ENCODE measurements at places on chromosomes 11 and 22.
A peak's percentile ranks its signal among the peaks of the same experiment; 100 is the strongest.

GRCh38 chr11:47791774-47792430 is 24.8 kb upstream of the FNBP4 start:
- no peak for DNase-seq

- no peak for DNase-seq
Observed at GRCh38 chr11:64444838-64445441, 86.0 kb downstream of the RPS6KA4 start.

DNA sequence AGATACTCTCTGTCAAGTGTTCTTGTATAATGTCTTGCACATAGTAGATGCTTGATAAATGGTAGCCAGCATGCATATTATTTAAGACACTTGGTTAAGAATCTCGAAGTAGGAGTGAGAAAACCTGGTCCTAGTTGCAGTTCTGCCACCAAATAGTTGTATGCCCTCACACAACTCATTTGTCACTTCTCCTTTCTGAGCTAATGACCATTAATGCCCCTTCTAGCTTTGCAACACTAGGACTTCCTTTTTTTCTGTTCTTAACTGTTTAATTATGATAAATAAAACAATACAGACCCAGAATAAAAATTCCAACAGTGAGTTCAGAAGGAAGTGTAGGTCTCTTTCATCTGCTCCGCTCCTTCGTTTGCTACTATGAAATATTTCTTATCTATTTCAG is 453.6 kb downstream of the TMEM135 start:
- DNase-seq, result no peak

DNA sequence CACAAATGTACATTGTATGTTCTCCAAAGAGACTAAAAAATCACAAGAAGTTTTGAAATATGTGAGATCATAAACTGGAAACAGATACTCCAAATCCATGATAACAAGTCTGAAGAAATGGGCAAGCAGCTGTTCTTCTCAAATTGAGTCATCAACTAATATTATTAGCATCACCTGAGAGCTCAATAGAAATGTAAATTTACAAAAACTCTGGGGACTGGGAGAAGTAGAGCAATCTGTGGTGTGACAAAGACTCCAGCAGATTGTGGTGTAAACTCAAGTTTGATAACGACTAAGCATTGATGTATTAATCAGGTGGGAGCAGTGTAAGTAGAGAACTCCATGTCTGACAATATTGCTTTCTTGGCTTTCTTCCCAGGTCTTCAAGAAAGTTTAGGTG is 53.2 kb downstream of the GLYATL1 start:
- no peak for DNase-seq

DNA sequence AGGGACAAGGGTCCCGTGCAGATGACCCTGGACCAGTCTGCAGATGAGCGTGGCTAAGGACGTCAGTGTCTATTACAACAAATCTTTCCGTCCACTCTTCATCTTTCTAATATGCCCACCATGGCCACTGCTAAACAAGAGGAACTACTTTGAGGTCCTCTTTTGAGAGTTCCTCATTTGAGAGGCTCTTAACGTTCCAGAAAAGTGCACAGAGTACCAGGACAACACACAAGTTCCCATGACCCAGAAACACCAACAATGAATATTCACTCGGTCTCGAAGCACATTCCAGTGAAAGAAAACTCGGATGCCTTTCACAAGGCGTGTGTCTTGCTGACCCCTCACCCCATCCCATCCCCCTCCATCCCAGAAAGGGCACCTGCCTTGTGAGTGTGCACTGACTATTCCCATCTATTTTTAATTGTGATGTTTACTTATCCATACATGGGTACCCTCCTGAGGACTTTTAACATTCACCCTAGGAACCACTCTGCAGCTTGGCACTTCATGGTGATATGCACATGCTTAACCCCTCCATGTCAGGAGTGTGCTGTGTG is 157.0 kb downstream of the SHANK2 start:
- DNase-seq, result no peak

DNA sequence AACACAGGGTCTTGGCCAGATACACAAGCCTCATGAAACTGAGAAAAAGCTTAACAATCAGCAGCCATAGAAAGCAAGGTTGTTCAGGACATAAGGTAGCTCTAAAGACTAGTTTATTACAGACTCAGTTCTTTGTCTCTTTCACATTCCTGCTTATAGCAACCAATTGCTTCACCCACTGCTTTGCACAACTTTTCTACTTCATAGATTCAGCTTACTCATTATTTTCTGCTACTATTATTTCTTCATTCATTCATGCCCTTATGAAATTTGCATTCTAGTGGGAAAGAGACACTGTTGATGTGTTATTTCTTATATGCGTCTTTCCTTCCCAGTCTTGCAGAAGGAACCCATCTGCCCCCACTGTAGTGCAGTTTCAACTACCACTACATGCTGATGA is 4.7 kb downstream of the CCDC34 start:
- peak; percentile 10 for DNase-seq

DNA sequence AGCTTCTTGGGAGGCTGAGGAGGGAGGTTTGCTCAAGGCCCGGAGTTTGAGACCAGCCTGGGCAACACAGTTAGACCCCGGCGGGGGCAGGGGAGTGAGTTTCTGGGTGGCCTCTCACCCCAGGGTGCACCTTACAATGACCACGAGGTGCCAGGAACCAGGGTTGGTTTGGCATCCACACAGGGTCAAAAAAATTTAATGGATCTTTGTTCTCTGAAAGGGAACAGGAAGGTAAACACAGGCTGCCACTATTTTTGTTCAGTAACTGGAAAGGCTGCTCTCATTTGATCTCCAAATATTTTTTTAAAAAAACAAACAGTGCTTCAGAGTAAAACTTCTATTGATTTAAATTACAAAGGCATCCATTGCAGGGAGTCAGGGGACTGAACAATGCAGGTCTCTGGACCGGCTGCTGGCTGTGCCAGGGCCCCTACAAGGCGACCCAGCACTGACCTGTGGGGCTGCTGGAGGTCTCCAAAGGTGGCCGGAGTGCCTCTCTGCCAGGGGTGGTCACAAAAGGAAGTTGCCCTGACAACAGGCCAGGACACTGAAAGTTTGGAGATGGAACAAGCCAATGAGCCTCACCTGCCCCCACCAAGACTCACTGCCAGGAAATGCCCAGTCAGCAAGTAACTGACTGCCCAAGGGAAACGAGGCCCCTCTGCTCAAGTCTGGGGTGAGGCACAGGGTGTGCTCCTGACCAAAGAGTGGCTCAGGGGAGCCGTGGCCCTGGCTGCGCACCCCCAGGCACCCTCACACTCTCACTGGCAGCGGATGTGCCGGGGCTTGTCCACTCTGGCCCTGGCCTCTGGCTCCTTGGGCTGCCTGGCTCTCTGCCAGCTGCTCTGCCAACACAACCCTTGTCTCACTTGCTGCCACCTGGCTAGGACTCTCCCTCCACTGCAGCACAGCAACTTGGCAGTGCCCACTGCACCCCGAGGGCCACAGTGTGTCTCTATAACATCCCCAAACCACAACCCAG is 51.8 kb downstream of the ARFGAP3 start:
- no peak for DNase-seq

Measured in CD14-positive monocyte (primary cell).